ENCODE measurements at places on chromosomes 4 and X.

- DNase-seq = peak; percentile 23
These were observed at the start of gene NDUFC1 for GRCh38 chr4:139301821-139302611. NDUFC1 (minus strand) TSS chr4:139302477; CDS start chr4:139295798, 6,679 bp downstream.

DNA sequence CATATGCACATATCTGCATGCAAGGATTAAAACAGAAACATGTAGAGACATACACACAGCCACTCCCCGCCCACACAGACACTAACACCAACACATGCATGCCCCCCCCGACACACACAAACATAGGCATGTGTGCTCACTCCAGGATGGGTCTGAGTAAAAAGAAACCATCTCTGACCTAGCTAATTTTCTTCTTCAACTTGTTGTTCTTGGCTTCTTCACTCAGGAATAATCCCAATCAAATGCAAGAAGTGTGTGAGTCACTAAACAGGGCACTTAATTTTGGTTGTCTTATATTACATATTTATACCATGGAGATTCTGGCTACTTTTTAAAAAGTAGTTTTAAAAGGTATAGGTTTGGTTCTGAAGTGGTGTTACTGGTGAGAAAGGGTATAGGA is 28.3 kb downstream of the ENOX2 start:
- DNase-seq = peak; percentile 32

GRCh38 chrX:84168574-84168973 is 19.4 kb downstream of the RPS6KA6 start:
- no peak for DNase-seq

GRCh38 chr4:70901607-70901983 is 574 bp upstream of the MOB1B start:
- no peak for DNase-seq

DNA sequence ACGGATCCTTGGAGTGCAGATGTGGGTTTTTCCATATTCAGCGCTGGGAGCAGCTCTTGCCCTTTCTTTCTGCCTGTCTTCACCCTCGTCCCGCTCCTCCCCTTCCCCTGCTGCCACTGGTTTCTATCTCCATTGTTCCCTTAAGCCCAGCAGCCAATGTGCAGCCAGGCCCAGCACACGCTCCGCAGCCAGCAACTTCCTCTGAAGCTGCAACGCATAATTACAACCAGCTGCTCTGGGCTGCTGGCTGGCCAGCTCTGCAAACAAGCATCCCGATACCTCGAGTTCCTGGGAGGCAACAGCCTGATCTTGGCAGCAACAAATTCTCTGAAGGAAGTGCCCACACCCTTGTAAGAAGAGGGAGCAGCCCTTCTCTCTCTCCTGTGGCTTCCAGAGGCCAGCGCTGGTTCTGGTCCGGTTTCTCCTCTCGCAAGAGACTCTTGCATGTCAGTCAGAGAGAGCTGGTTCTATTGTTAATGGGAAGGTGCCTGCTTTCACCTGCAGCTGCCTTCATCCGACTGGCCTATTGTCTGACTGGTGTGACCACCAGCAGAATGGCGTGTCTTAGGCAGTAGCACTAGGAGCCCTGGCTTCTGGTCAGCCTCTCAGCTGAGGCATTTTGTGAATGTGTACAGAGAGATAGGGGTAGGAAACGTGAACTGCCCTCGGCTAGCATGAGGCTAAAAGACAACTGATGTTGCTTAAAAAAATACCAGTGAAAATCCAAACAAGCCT is 83.8 kb upstream of the MAML3 start:
- DNase-seq = peak; percentile 99

DNA sequence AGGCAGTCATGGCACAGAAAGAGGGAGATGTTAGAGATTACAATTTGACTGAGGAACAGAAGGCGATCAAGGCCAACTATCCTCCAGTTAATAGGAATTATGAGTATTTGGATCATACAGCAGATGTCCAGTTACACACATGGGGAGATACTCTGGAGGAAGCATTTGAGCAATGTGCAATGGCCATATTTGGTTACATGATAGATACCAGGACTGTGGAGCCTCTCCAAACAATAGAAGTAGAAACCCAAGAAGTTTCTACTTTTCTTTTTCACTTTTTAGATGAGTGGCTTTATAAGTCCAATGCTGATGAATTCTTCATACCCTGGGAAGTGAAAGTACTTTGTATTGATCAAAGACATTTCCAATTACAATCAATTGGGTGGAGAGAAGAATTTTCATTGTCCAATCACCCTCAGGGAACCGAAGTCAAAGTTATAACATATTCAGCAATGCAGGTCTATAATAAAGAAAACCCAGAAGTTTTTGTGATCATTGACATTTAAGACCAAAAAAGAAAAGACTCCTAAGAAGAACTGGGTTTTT is 139.1 kb downstream of the MAB21L2 start:
- DNase-seq = peak; percentile 41

DNA sequence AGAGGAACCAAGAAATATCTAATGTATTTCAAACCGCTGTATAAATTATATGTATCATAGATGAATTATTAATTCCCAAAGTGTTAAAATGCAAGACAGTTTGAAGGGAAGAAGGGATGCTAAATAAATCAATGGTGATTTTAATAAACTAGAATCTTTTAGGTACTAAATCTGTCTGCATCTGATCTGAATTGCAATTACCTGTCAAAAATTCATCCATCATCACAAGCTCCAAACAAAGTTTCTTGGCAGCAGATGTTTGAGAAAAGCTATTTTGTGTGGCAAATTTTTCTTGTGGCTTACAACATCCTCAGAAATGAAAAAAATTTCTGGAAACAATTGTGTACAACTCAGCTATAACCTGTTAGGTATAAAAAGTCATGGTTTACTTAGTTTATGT is 816.0 kb upstream of the NDST4 start:
- DNase-seq = no peak

DNA sequence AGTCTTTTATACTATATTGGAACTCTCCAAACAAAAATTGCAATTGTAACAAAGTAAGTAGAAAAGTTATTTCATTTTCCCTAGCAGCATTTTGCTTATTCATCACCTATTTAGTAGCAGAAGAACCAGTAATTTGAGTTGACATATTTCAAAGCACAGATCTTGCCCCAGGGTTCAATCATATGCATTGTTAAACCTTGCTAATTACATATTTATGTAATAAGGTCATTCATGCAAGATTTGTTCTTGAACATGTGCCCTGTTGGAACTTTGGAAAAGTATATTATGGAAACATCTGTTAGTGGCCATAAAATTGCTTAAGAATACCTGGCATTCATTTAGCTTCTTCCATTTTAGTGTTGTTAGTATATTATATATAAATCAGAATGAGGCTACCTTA is 191.7 kb downstream of the TLL1 start:
- DNase-seq = peak; percentile 2

DNA sequence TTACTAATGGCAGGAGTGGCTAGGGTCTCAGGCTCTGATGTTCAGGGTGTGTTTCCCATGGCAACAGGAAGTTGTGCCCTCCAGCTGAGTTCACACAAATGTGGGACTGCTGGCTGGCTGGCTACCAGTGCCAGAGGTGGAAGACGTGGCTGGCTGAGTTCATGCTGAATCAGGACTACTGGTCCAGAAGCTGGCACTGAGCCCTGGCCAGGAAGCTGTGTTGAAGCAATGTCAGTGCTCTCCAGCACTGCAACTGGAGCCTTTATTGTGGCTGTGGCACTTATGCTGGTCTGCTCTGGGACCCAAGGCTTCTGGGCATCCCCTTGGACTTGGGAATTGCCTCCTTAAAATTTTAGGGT is 42.0 kb upstream of the ZXDA start:
- no peak for DNase-seq
